ENCODE measurements at places on chromosomes 2 and 18.

DNA sequence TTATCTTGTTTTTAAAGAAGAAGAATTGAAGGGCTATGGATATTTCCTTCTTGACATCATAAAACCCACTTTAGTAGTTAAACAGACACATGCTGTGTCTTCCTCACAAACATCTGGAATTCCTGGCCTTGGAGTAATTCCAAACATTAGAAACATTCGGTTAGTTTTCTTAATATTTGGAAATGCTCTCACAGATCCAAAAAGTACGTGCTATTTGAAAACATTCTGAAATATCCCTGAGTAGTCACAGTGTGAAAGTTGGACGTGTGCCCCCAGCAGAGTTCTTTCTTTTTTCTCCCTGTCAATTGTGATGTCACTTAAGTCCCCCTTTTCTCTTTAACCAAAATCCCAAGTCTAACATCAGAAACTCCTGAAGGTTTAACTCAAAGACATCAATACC lies 91.3 kb downstream of the ANTXR1 start:
- DNase-seq = no peak

DNA sequence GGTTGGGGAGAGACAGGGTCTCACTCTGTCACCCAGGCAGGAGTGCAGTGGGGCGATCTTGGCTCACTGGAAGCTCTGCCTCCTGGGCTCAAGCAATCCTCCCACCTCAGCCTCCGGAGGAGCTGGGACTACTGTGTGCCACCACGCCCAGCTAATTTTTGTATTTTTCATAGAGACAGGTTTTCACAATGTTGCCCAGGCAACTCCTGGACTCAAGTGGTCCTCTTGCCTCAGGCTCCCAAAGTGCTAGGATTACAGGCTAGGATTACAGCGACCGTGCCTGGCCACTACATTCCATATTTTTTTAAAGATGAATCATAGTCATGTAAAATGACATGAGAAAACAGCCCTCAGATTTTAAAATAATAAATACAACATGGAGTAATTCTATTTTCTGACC lies 32.3 kb downstream of the CWC22 start:
- no peak for DNase-seq

DNA sequence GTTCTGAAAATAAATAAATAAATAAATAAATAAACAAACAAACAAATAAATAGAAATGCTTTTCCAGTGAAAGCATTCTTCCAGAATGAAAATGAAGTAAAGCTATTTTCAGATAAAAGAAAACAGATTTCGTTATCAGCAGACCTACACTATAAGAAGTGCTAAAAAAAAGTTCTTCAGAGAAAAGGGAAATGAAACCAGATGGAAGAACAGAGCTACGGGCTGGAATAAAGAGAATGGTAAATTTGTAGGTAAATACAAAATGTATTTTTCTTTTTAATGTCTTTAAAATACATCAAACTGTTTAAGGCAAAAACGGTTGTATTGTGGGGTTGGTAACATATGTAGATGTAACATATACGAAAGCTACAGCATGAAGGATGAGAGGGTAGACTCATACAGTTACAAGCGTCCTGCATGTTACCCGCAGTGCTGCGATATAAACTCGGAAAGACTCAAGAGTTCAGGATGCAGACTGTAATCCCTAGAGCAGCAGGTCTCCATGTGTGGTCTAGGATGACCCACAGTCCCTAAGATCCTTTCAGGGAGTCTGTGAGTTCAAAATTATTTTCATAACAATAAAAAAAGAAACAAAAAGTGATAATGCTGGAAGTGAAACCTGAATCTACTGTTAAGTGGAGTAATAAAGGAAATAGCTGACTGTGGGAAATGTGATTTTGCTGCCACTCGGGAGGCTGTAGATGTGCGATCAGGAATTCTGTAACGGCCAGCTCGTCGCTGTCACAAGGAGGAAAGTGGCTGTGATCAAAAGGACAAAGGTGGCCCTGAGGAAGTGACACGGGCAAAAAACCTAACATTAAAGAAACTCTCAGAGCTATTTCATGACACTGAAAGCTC lies 5.3 kb upstream of the RAB12 start:
- DNase-seq = no peak

DNA sequence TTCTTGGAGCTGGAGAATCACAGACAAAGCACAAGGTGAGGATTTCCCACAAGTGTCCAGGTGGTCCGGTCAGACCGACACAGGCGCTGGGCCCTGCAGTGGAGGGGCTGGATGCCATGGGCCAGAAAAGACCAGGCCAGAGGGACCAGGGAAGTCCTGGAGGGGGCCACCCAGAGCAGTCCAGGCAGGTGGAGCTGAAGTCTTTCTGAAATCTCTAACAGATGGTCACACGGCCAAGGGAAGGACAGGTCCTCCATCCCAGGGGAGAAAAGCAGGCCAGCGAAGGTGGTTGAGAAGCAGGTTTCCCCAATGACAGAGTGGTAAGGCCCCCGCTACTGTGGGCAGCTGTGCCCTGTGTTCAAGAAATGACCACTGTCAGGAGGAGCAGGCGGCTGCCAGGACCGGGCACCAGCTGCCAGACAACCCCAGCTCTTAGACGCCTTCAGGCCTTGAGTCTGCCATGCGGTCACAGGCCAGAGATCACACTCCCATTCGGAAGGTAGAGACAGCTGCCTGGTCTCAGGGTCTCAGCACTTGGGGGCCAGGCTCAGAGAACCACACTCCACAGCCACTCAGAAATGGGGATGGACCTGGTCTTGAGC lies 25.9 kb downstream of the HS1BP3 start:
- no peak for DNase-seq

DNA sequence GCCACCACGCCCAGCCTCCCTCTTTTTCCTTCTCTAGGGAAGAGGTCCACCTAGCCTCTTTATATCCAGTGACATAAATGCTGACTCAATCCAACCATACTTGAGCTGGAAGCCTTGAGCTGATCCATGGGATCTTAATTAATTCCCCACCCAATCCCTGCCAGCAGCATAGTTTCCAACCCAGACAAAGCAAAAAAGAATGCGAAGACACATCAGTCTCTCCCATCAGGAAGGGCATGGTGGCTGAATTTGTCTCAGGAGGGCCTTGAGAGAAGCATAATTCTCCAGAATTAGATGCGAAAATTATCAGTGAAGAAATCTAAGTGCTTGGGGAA lies 22.5 kb downstream of the CASP10 start:
- DNase-seq = no peak

GRCh38 chr2:64609227-64609941 lies 44.3 kb downstream of the SERTAD2 start:
- DNase-seq = peak; percentile 21

DNA sequence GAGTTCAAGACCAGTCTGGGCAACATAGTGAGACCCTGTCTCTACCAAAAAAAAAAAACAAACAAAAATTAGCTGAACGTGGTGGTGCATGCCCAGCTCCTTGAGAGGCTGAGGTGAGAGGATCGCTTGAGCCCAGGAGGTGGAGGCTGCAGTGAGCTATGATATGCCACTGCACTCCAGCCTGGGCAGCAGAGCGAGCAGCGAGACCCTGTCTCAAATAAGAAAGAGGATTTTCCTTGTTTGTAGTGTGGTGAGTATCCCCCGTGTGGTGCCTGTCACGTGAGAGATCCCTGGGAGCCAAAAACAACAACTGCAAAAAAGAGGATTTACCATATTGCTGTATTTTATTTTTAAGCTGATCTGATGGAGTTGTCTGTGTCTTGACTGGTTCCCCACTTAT lies 9.2 kb downstream of the EML4 start:
- no peak for DNase-seq

DNA sequence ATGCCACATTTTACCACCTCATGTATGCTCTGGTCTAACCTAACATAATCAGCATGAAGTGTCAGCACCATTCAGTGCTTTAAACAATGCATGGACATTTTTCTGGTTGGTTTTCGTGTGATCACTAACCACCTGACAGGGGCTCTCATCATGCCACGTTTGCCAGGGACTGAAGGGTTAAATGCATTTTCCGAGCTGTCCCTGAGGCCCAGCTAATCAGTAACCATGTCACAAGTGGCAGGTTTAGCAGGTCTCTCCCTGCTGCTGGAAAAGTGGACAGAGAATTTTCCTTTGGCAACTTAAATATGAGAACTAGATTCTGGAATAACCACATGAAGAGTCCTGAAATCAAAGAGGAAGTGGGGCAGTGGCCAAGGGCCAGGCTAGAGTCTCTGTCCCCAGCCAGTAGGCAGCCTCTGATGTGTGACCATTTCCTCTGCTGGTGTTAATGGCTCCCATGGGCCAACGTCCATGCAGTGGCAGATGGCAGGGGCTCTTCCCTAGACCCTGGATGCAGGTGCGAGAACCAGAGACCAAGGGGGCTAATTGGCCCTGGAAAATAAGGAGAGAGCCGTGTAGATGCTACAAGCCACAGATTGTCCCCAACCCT lies 69.5 kb downstream of the TPGS2 start:
- no peak for DNase-seq

DNA sequence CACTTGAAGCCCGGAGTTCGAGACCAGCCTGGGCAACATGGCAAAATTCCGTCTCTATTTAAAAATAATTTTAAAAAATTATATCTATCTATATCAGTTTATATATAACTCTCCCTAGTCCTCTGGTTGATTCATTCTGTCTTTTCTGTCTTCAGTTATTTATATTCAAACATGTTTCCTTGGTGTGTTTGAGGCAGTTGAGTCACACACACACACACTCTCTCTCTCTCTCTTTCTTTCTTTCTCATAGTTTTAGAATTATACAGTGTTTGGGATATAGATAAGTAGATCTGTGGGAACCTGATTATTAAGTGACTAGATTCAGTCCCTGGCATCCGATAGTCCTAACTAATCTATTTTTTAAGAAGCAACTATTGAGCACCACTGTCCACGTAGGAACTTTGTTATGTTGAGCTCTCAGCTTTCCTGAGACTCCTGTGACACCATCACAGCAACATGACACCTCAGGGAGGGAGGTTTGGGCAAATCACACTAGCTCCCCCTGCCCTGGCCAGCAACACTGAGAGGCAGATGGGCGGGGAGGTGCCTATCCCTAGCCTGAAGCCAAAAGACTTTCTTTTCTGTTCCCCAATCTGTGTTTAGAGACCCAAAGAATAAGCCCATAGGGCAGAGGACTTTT lies 482.7 kb downstream of the DLGAP1 start:
- DNase-seq = no peak

DNA sequence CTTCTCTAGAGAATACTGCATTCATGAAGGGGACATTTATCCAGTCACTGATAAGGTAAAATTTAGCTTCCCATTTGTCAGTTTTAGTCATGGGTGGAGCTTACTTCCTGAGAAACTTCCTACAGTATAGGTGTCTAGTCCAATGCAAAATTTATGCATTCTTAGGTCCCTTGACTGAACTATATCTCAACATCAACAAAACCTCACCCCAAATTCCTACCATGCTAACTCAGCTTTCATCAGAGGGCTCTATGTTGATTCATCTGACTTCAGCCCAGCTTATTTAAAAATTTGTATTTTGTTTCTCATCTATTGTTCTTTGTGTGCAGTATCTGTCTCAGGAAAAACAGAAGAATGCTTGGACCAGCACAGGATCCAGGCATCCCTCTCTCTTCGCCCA lies 296.4 kb upstream of the ACVR2A start:
- no peak for DNase-seq

GRCh38 chr2:239675826-239676715 lies 275.3 kb upstream of the HDAC4 start:
- DNase-seq = no peak
